ENCODE measurements at places on chromosomes 7 and 10.

DNA sequence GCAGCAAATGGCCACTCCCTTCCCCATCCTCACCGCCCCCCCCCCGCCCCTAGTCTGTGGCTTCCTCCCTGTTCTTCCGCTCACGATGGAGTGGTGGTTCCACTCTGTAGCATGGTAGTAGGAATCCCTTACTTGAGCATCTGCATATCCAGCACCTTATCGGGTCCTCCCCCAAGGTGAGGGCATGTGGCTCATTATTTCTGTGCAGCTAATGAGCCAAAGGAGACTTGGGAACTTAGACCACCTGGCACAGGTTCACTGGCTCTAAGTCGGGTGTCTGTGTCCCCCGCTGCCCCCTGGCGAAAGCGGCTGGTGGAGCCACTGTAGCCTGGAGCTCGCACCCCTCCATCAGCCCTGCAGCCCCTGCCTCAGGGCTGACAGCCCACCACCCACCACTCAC lies 22.8 kb upstream of the GPR26 start:
- DNase-seq, result no peak

GRCh38 chr10:99742701-99743100 lies 10.7 kb downstream of the CUTC start:
- DNase-seq, result no peak

GRCh38 chr7:157693521-157694375 lies 356.9 kb downstream of the DNAJB6 start:
- DNase-seq, result no peak

GRCh38 chr10:104246976-104247375 lies 7.7 kb upstream of the GSTO1 start:
- no peak for DNase-seq

DNA sequence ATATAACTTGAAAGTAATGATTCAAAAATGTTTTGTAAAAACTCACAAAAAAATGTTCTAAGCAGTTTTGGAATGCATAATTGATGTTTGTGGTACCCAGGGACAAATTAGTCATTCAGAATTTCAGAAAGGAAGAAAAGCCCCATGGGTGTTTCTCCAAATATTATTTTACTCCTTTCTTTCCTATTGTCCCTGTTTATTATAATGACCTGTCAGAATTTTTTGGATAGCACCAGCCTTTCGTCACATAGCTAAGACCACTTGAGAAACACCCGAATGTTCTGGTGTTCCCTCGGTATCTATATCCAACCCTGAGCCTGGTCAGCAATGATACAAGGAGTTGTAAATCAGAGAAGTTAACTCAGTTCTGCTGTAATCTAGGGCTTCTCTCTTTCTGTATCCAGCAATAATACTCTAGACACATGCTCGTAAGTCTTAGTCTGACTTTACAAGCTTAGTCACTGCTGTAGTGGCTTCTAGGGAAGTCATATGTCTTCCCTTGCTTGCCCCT lies 64.8 kb upstream of the MEOX2 start:
- DNase-seq, result no peak

GRCh38 chr10:131252567-131253276 lies 58.8 kb downstream of the TCERG1L start:
- no peak for DNase-seq

DNA sequence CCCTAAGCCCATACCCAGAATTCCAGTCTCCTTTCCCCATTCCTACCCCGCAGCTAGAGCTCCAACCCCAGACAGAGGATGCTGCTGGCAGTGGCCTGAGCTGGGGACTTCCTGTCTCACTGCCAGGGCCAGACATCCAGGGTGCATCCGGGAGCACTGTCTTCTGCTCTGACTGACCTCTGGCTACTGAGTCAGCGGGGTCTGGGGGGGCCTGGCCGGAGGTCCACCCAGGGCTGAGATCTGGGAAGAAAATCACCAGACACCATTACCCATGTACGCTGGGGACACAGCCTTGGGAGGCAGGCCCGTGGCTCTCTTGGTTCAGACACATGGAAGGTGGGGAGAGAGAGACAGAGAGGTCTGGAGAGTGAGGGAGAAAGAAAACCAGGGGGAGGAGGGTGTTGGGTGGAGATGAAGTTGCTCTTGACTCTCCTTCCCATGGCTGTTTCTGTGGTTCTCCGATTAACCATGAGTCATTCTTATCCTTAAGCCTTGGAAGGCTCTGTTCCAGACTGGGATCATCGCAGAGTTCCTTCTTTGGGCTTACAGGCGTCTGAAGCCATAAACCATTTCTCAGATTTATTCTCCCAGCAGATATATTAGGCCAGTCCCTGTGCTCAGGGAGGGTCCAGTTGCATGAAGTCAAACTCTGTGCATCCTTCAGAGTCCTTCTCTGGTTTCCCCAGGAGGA lies 23.6 kb downstream of the TSPAN15 start:
- no peak for DNase-seq

DNA sequence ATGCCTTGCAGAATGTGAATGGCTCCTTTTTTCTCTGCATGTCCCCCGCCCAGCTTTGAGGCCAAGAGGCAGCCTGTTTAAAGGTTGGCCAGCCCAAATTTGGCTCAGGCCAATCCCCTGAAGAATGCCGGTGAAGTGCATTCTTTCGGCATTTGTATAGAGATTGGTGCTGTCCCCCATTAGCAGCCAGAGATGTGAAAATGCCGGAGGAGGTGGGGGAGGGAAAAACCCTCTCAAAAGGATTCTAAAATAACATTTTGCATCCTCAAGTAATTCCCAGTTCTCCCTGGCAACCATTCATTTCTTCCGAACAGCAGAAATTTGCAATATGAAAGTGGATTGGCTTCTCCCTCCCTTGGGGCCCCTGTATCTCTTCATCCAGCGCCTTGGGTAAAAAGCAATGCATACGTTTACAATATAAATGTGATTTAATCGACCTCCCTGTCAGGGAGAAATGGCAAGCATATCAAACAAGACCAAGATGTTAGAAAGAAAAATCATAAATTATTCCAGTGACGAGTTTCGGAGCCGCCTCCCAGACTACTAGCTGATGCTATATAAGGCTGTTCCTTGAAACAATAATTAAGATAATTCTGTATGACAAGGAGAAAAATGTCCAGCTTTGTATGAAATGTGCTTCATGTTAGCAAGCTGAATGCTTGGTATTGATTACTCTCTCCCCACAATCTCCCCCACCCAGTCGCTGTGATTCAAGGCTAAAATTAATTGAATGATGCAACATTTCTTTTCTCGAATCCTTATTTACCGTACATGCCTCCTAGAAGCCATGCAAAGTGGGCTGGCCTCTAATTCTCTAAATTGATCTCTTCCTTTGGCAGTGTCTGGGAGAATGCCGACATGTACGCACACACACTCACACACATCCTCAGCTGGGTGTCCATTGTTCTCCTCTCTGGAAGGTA lies 323.7 kb downstream of the RPS24 start:
- DNase-seq, result no peak

DNA sequence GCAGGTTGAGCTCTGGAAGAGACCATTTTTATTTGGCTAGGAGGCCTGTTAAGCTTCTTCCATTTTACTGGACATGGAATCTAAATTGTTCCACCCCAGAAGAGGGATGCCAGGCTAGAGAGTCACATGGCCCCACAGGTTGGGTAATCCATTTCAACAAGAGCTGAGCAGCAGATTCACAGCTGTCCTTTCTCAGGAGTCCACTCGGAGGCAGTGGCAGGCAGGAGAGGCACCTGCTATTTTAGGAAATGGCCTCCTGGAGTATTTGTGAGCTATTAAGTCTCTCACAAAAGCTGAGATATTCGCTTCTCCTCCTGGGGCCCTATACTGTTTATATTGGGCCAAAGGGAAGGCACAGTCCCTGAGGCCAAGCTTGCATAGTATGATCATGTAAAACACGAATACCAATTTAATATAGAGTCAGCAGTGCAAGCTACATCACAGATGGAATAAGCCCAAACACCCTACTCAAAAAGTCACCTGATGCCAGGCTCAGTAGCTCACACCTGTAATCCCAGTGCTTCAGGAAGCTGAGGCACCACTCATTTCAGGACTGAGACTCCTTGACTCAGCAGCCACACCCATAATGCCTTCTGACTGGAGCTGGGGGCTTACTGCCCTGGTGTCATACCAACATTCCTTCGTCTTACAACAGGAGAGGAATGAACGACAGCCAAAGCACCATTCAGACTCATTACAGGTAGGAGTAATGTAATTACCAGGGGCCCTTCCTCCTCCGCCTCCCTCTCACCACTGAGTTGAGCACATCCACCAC lies 124.1 kb downstream of the LMBR1 start:
- DNase-seq, result no peak

- no peak for DNase-seq
These were observed 88.2 kb downstream of the ZNF438 start for GRCh38 chr10:30943451-30943850.
